HCT116 (cell line): ENCODE measurements at places on chromosomes 13 and 19. TPM values are rescaled to one million over a fixed set of nuclear protein-coding genes. Genes with fewer than 3 reads are reported as not detected.

ZNF98 gene
- not detected for total RNA-seq

SUGP2 gene
- 82.4 TPM for total RNA-seq

IL12RB1 gene
- not detected for total RNA-seq

- H3K36me3 ChIP-seq, result no peaks in the 10 kb centered on the region
- no peaks in the 10 kb centered on the region for H3K4me1 ChIP-seq
- H3K4me3 ChIP-seq, result no peak overlapping the region
- H3K27me3 ChIP-seq, result no peaks in the 10 kb centered on the region
- H3K27ac ChIP-seq, result no peak overlapping the region
- no peak for DNase-seq
These were observed 240.0 kb downstream of the GPC6 start for GRCh38 chr13:93466502-93467036.

GRCh38 chr13:20702915-20703779 lies at the start of gene IL17D:
Gene IL17D, plus strand, starts transcription at chr13:20703699. Its CDS starts 303 bp downstream, at chr13:20704002.
- peak within 1 kb of the TSS; percentile 20 for H3K4me3 ChIP-seq
- H3K27me3 ChIP-seq, result no peaks in the 10 kb centered on the region
- DNase-seq, result no peak
- peaks cover 19% of the 10 kb centered on the region for H3K4me1 ChIP-seq
- no peaks in the 10 kb centered on the region for H3K36me3 ChIP-seq
- H3K27ac ChIP-seq, result peak within 1 kb of the TSS; percentile 66; the same call in 1 of the 2 replicates

DNA sequence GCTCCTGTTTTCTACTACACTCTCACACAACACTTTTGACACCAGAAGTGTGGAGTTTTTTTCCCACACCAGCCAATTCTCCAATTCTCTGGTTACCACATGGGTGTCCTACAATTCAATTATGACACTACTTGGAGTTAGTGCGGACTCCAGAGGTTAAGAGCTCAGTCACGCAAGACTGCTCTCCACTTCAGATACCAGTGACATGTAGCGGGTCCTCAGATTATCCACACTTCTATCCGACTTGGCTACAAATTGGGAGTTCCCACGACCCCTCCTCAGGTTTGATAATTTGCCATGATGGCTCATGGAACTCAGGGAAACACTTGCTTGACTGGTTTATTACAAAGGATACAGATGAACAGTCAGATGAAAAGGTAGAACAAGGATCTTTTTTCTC lies 32.9 kb downstream of the PAN3 start:
- no peaks in the 10 kb centered on the region for H3K27me3 ChIP-seq
- H3K4me1 ChIP-seq, result peaks cover 7% of the 10 kb centered on the region; the same call in 1 of the 2 replicates
- no peak for DNase-seq
- H3K36me3 ChIP-seq, result no peaks in the 10 kb centered on the region

- H3K36me3 ChIP-seq, result no peaks in the 10 kb centered on the region
- H3K4me3 ChIP-seq, result no peak overlapping the region
- no peak for DNase-seq
- no peaks in the 10 kb centered on the region; the same call in 1 of the 2 replicates for H3K4me1 ChIP-seq
These were observed 64.9 kb upstream of the MEDAG start for GRCh38 chr13:30841154-30841553.
